GM12892 (cell line): ENCODE measurements at places on chromosomes 12 and 14.

GRCh38 chr12:7136676-7137075 is 6.5 kb downstream of the CLSTN3 start:
- DNase-seq: no peak

- DNase-seq: no peak
These were observed 30.3 kb upstream of the ADIPOR2 start for GRCh38 chr12:1660304-1661187.

DNA sequence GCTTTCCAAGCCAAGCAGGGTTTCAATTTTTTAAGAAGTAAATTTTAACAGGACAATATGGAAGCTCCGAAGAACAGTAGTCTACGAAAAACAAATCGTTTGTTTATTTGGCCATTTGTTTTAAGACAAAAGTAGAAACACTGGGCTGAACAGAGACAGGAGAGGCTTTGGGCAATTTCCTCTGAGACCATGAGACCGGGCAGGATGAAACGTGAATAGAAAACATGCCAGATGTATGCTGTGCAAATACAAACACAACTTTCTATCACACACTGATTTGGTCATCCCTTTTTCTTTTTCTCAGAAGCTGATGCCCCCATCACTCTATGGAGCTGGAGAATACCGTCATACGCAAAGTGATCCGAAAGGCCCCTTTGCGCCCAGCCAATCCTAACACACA is 1111.1 kb downstream of the BCL11B start:
- no peak for DNase-seq

DNA sequence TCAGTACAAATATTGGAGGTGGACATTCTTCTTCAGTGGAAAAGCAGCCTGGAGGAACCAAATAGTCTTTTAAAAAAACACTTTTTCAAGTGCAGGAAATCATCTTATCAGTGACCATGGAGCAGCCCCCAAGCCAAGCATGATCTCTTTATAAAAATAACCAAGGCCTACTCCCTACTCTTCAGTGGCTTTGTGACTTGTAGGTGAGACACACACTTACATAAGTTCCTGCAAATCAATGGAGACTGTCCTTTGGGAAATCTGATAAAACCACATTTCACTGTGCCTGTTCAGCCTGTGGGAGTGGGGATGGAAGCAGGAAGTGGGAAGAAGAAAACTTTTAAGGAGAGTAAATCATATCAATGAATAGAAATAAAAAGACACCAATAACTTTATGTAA is 56.3 kb downstream of the MBIP start:
- no peak for DNase-seq

DNA sequence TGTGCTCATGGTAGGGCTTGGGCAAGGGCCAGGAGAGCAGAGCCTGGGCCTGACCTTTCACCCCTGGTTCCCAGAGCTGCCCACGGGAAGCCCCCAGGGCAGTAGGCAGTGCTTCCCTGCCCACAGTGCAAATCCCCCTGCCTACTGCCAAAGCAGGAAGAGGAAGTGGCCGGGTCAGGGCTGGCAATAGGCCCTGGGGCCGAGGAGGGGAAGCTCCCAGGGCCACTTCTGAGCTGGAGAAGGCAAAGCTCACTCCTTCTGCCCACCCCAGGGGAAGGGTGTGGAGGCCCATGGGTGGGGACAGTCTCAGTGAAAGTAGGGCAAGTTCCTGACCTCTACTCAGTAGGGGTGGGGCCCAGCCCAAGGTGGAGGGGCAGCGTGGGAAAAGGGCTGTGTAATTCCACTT is 5.4 kb upstream of the NR4A1 start:
- DNase-seq: no peak

DNA sequence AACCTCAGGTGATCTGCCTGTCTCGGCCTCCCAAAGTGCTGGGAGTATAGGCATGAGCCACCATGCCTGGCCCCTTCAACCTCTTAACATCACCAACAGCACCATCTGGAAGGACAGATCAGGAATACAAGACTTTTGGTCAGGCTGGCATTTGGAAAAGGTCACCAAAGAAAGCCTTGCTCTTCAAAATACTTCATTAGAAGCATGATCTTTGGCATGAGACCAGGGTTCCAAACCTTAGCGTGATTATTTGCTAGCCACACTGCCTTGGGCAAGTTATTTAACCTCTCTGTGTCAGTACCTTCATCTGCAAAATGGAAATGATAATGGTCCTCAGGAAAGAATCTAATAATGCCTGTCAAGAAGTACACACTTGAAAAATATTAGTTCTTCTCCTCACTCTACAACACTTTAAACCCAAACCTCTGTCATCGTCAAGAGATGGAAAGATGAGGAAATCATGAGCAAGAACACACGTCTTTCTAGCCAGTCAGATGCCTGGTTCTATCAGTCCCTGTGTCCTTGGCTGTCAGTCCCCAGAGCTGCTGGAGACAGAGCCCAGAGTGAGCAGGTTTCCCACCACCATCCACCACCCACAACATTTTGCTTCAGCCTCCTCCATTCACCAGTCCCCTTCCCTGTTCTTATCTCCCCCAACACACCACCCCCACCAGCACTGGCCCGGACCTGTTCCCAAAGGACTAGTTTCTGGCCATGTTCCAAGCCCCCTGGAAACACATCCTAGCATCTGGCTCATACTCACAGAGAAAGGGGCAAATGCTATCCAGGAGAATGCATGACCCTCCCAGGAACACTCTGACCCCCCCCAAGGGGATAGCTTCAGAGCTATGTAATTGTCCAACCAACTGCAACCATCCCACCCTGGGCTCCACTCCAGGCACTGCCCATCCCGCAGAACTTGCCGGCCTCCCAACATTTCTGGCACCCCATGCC is 2.0 kb downstream of the ADCY6 start:
- no peak for DNase-seq

GRCh38 chr14:80316441-80316840 is 105.1 kb upstream of the DIO2 start:
- no peak for DNase-seq

DNA sequence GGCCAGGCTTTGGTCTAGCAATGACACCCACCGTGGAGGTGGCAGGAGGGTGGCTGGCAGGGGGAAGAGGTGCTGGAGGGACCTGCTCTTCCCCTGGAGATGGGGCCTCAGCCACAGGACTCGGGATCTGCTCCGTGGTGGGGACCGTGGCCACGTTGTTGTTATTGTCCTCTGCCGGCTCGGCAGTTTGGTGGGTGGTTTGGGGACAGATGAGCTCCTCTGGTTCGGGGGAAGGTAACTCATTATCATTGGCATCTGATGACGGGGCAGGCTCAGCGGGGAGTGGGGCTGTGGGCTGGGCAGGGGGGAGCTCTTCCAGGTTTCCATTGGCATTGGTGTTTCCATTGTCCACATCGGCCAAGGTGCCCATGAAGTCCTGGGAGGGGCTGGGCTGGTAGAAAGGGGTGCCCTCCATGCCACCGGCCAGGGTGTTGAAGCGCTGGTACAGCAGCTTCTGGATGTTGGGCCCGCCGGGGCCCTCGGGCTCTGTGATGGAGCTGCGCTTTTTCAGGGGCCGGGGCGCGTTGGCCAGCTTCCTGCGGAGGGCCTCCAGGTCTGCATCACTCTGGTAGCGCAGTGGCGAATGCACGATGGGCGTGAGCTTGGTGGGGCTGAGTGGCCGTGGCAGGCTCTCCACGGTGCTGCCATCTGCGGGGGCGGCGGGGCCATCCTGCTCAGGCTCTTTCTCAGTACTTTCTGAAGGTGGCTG is 24.3 kb downstream of the ZFYVE21 start:
- DNase-seq: no peak

GRCh38 chr12:124493809-124494750 is 73.3 kb downstream of the NCOR2 start:
- DNase-seq: peak; percentile 97

- DNase-seq: no peak
These were observed 5.5 kb downstream of the AJUBA start for GRCh38 chr14:22976620-22977433.

- DNase-seq: no peak
These were observed 6.3 kb upstream of the TUBA1B start for GRCh38 chr12:49137476-49137875.

- DNase-seq: no peak
These were observed 52.9 kb downstream of the PPP4R4 start for GRCh38 chr14:94227029-94227428.

GRCh38 chr12:120100630-120101029 is 15.9 kb downstream of the RAB35 start:
- no peak for DNase-seq

DNA sequence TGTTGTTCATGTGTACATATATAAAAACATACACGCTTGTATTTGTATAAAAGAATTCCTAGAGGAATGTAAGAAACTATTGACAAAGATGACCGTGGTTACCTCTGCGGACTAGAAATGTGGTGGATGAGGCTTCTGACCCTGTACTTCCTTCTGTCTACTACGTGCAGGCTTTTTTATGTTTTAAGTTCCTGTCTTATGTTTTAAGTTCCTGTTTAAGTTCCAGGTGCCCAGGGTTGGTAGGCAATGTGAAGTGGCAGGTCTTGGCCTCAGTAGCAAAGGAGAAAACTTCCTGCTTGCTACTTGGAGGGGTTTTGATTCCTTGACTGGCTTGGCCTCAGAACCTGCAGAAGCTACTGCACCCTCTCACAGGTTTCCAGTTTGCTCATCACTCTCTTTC is 11.6 kb downstream of the POMT2 start:
- DNase-seq: no peak

DNA sequence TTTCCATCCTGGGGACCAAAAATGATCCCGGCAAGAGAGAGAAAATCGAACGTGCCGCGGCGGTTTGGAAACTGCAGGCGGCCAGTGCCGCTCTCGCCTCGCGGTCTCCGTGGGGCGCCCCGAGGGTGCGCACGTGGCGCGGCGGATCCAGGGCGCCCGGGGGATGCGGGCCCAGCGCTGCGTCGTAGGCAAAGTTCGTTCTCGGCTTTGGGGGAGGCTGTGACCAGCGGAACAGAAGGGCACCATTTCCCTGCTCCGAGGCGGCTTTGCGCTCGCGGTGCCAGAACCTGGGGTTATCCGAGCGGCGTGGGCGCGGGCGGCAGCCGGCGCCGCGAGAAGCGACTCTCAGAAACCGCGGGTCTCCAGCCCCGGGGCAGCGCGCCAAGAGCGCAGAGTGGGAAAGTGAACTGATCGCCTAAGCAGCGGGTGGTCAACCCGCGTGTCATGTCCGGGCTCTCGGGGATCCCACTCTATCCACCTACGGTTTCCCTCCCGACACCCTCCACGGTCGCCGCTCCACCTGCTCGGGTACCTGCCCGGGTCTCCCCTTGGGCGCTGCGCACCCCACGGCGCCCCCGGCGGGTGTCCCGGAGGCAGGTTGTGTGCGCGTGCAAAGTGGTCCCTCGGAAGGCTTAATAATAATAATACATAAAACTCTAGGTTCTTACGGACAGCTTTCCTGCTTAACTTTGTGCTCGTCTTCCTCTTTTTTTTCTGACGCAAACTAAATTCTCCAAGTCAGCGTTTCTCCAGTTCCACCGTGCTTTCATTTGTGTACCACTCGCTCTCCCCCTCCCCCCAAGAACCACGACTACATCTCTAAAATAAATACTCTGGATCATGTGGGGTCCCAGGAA is 1.2 kb downstream of the ESRRB start:
- no peak for DNase-seq

- no peak for DNase-seq
These were observed 131.0 kb upstream of the SOX5 start for GRCh38 chr12:24080465-24080864.

DNA sequence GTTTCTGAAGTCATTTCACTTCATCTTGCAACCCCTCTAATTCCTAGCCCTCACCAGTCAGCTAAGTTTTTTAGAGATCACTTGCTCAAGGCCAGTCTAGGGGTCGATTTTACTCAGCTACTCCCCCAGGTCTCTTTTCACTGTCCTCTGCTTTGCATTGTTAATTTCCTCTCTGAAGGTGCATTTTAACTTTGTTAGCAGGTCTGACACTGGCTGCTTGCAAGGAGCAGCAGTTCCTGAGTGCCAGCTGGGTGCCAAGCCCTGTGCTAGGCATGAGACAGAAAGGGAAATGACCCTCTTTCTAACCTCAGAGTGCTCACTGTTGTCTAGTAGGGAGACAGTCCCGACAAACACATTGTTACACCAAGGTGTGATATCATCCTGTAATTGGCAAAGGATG is 17.8 kb upstream of the DACT1 start:
- DNase-seq: no peak

DNA sequence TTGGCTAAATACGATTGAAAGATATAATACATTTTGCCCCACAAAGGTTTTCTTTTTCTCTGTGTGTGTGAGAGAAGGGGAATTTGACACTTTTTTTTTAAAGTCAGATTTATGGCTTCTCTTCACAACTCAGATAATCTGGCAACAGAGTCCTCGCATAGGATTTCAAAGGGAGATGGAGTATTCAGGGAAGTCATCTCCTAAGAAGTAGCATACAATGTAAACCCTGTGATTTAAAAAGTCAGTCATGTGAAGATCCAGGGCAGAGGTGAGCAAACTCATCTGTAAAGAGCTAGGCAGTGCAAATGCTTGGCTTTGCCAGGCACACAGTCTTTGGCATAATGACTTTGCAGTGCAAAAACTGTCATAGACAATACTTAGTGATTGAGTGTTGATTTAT is 1526.3 kb downstream of the AACS start:
- DNase-seq: no peak

DNA sequence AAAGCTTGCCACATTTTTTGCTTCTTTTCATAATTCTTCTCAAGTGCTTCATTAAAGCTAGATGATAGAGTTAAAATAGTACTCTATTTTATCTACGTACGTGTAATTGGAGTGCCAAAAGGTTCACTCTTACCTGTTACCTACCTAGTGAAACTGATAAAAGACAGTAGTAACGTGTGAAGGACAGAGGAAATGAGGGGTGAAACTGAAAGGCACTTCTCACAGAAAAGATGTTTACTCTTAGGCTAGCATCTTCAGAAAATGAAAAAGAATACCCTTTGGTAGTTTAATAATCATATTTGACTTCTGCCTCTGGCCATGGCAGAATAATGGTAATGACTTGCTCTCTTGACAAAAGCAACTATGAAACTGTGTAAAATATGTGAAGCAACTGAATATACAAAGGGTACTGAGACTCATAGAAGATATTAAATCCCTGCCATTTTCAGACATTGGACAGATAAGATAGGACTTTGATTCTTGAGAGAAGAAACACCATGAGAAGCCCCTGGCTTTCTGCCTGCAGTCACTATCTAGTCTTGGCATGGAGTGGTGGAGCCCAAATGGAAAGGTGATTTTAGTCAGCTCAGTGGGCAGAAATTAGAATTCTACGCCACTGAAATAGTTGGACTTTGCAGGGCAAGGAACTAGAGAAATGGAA is 6.3 kb upstream of the EVL start:
- DNase-seq: no peak

- DNase-seq: no peak
These were observed 1.7 kb upstream of the LRP1 start for GRCh38 chr12:57126561-57126960.

GRCh38 chr14:91901449-91902226 is 34.3 kb upstream of the TC2N start:
- no peak for DNase-seq

DNA sequence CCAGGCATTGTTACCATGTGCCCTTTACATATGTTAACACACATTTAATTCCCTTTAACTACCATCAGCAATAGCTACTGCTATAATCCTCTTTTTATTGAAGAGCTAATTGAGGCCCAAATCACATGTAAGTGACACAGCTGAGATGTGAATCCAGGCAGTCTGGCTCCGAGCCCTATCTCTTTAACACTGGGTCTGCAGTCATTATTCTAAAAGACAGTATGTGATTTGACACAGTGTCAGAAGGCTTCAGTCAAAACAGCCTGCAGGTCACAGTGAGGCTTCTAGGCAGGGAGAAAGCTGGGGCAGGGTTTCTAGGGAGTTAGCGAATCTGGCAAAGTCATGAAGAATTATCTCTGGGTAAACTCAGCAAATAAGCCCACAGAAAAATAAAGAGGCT is 148.2 kb downstream of the KIF21A start:
- no peak for DNase-seq

GRCh38 chr14:59337141-59337611 is 128.0 kb downstream of the GPR135 start:
- no peak for DNase-seq

- DNase-seq: no peak
These were observed 3.1 kb downstream of the C14orf180 start for GRCh38 chr14:104582662-104583061.
